ENCODE measurements at places on chromosomes 5 and 9. TPM values are rescaled to one million over a fixed set of nuclear protein-coding genes. Genes with fewer than 3 reads are reported as not detected.

SGCD gene
- total RNA-seq = 81.5 TPM

PCDHB10 gene
- 0.81 TPM for total RNA-seq

ZNF883 gene
- total RNA-seq = 5.7 TPM

SLC36A3 gene
- total RNA-seq = not detected

FREM1 gene
- 2.0 TPM for total RNA-seq

ALDOB gene
- 0.56 TPM for total RNA-seq

RPS23 gene
- total RNA-seq = 1,193 TPM

FCN2 gene
- total RNA-seq = 0.30 TPM

NSMF gene
- total RNA-seq = 10.0 TPM

GRCh38 chr9:76519075-76519835 lies 60.3 kb downstream of the GCNT1 start:
- DNase-seq = no peak

GRCh38 chr9:13569602-13570067 lies 290.1 kb upstream of the MPDZ start:
- DNase-seq = no peak

DNA sequence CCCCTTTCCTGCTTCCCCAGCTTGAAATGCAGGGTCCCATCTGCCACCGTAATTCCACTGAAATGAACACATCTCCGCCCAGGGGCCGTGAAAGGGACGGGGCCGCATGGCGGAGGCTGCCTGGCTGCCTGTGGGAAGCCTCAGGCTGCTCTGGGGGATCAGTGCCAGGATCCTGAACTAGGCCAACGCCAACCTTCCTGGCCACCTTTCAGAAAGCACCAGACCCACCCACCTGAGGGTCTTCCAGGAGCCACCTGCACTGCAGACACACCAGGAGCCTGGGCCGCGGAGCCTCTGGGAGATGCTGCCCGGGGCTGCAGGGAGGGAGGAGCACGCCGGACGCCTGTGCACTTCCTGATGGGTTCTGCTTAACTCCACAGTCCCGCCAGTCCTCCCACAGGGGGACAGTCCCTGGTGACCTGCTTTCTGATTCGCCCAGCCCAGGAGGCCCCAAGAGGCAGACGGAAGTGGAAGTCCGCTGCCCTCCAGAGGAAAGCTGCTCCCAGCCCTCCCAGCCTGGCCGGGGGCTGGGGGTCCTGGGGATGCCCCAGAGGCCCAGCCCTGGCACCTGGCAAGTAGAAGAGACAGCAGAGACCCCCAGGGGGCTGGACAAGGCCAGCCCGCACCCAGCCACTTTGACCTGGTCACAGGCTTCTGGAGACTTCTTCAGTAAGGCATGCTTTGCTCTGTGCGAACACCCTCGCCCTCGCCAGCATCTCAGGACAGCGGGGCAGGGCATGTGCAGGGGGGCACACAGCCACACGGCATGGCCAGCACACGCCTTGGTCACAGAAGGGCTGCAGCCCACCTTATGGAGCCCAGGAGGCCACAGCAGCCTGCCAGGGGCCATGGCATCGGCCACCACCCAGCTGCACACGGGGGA lies at the start of gene CARD9:
Gene CARD9, minus strand, starts transcription at position 370 of the 883 bp plus-strand sequence. CDS start 1,591 bp downstream, outside the sequence.
- DNase-seq = peak; percentile 75

- DNase-seq = no peak
Measured at GRCh38 chr5:66143473-66144073, 527 bp upstream of the SREK1 start.

DNA sequence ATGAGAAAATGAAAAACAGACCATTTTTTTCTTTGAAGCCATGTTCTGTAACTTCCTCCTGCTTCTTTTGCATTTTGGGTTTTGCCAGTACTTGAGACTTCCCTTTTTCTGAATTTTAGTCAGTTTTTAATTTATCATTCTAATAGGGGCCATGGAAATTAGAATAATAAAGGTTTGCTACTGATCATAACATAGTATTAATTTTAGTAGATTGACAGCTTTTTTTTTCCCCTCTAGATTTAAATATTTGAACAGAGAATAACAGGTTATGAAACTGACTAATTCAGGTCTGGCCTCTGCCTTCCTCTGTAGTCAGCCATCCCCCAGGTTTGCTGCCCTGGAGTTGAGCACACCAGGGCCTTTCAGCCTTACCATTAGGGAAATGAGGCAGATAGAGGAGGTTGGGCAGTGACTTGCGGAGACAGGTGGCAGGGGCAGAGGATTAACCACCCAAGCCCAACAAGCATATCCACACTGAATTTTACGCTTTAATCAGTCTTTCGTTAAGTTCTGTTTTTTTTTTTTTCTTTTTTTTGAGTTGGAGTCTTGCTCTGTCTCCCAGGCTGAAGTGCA lies 80.1 kb upstream of the TNFAIP8 start:
- DNase-seq = no peak

DNA sequence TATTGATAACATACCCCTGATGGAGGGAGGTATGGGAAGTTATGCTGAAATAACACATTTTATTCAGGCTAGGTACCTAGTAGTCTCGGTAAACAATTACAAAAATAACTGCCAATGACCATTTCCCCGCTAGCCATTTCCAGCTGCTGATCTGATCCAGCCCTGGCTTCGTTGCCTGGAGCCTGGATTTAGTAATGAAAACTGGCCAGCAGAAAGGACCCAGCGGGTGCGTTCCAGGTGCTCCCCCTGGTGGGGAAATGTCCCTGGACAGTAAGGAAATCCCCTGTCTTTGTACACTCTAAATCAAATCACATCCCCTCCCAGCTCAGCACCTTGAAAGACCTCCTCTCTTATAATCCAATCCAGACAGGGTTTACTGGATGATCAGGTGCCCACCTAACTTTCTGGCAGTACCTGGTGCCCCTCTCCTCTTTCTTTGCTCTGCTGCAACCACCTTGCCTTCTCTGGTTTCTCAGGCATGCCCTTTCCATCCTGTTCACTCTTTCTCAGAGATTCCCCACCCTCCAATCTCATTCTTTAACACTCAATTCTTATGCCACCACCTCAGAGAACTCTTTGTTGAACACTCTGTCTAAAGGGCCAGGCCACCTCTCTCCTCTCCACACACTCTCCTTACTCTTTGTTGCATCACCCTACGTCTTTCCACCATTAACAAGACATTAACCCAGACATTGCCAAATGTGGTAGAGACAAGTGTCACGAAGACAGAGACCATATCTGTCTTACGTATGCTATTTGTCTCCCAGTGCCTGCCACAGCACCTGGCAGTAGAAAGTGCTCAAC lies 50.1 kb upstream of the SMAD5 start:
- DNase-seq = peak; percentile 88

DNA sequence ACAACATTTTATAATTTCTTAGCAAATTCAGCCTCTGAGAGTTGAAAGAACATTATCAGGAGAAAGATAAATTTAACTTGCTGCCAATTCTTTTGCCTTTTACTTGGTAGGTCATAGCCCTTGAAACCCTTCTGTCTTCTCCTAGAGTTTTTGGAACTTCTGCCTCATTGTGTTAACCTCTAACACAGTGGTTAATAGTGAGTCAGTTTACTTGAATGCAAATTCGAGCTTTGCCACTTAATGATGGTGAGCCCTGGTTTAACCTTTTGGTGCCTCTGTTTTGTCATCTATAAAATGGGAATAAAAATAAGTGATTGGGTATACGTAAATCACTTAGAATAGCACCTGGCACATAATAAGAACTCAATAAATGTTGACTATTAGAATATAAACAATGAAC lies 1.8 kb upstream of the INIP start:
- DNase-seq = no peak

- DNase-seq = no peak
Measured at GRCh38 chr5:945691-946551, 53.2 kb downstream of the TRIP13 start.

DNA sequence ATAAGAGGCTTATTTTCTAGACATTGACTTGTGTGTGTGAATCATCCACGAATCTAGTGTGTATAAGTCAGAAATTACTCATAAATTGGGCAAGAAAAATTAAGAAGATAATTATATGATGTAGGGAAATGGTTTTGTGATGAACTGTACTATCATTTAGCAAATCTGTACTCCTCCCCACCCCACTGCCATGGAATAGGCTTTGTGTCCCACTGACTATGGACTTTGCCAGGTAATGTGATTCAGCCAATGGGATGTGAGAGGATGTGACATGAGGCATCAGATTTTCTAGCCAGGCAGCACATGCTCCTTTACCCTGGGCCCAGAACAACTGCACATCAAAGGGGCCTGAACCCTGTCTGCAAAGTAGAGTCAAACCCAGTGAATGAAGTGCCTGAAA lies 406.6 kb downstream of the CTNND2 start:
- DNase-seq = no peak

DNA sequence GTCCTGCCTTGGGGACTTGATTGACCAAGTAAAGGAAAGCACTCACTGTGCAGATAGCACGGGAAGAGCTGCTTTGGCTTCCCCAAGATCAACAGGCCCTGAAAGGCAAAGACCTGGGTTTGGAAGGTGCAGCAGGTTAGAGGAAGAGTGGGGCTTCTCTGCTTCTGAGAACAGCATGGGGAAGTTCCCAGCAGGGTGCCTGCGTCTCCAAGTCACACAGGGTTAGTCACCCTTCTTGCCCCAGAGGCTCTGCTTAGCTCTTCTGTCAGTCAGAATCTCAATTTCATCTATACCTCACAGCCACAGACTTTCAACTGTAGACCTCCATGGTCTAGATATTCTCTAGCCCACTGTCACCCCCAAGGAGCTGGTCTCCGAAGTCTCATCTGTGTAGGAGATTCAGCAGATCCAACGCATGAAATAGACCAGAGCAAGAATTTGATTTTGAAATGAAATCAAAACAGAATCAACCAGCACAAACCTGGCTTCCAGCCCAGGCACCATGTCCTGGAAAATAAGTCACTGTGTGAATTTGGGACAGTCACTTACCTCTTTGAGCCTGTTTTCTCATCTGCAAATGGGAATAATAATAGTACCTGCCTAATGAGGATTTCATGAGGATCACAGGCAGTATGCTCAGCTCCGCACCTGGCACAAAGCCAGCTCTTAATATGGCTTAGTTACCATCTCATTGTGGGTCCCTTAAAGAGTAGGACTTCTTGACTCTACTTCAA lies 64.0 kb downstream of the SFXN1 start:
- no peak for DNase-seq

- DNase-seq = no peak
Measured at GRCh38 chr5:31639481-31640411, 815 bp downstream of the PDZD2 start.

- no peak for DNase-seq
Measured at GRCh38 chr9:90176901-90177300, 465.7 kb downstream of the DIRAS2 start.

DNA sequence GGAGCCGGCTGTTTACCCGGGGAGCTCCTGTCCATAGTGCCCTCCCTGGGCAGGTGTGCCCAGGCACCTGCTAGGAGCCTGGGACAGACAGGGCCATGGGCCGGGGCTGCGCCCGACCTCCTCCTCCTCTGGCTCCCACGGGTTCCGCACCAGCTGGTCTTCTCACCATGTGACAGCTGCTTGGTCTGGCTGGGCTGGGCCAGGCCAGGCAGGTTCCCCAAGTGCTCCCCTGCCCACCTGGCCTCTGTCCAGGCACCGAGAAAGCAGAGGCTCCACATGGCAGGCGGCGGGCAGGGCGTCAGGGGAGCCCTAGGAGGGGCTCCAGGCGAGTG lies 60.0 kb downstream of the OLFM1 start:
- DNase-seq = no peak

DNA sequence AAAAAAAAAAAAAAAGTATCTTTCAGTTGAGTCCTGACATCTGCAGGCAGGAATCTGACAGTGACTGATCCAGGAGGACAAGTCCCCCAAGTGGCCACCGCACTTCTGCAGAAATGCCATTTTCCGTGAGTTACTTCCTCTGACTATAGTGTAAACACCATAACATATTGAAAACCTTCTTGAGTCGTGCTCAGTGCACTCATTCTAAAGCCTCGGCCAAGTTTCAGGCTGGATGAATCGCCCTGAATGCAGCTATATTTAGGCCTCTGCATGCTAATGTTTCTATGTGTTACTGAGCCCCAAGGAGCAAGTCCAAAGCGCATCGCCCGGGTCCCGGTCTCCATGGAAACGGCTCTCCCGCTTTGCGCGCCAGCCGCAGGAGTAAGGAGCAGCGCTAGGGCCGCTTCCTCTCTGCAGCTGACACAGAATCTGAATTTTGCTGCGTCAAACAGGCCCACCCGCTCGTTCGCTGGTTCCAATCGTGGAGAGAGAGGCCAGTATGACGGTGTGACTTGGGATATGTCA lies 335.4 kb downstream of the MSX2 start:
- peak; percentile 59 for DNase-seq

DNA sequence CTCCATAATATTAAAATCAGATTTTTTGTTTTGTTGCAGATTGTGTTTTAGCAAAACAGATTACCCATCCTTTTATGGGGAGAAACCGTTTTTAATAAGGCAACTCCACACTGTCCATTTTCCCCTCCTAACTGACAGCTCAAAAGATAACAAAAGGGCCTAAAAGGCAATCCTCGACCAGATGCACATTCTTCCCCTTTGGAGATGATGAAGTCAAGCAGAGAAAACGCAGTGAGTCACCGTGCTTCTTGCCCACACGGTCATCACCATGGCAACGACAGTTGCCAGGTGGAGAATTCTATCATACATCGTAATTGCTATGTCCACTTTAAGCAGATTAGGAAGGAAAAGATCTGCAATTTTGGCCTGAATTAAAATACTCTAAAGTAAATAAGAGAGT lies 96.4 kb downstream of the DIRAS2 start:
- no peak for DNase-seq

- DNase-seq = no peak
Measured at GRCh38 chr5:158414780-158415179, 555.8 kb upstream of the CLINT1 start.

- DNase-seq = no peak
Measured at GRCh38 chr9:100011062-100011681, 87.6 kb downstream of the ERP44 start.

GRCh38 chr9:114898741-114899140 lies 31.6 kb downstream of the TNFSF8 start:
- peak; percentile 73 for DNase-seq

GRCh38 chr5:149999866-150000255 lies 593 bp downstream of the TIGD6 start:
- no peak for DNase-seq

DNA sequence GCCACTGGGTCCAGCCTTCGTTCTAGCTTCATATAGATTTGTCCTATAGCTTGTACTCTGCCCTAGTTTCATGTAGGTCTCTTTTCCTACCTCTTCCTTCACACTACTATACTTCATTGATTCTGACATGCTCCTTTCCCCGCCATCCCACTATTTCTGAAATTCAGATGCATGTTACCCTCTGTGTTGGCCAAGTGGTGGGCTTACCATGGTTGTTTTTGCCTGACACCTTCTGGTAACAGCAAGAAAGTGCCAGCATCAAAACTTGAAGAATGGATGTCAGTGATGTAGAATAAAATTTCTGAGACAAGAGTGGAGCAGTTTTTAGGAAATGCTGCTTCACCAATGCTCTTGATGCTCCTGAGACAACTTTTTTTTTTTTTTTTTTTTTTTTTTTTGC lies 19.5 kb upstream of the SERINC5 start:
- no peak for DNase-seq

All from Right ventricle myocardium superior (tissue), 1 donor.